ENCODE measurements at places on chromosomes 6 and 20. TPM values are rescaled to one million over a fixed set of nuclear protein-coding genes. Genes with fewer than 3 reads are reported as not detected.

Gene SLC35B2
- total RNA-seq: 39.3 TPM

- no peak overlapping the region for H3K27ac ChIP-seq
- no peaks in the 10 kb centered on the region for H3K27me3 ChIP-seq
- H3K4me3 ChIP-seq: no peak overlapping the region
- no peaks in the 10 kb centered on the region for H3K36me3 ChIP-seq
- no peaks in the 10 kb centered on the region for H3K4me1 ChIP-seq
Measured at GRCh38 chr6:25629198-25629576, 22.8 kb upstream of the SCGN start.

GRCh38 chr6:143828572-143828971, 14.6 kb upstream of the LTV1 start:
- H3K27ac ChIP-seq: no peak overlapping the region
- H3K27me3 ChIP-seq: no peaks in the 10 kb centered on the region
- no peaks in the 10 kb centered on the region for H3K4me1 ChIP-seq
- H3K4me3 ChIP-seq: no peak overlapping the region

DNA sequence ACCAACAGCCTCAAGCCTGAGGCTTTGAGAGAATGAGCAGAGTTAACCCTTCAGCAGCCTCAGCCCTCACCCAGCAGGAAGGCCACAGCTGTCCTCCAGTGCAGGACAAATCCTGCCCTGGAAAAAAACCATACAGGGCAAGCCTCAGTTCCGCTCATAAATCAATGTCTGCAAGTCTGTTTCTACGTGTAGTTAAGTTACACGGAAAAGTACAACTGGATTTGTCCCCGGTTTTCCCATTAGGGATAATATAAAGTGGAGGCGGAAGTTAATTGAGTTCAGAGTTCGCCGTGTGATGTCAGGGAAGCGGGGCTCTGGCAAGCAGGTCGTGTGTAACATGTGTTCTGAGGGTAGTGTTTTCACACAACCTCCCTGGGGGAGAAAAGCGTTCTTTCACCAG, 44.2 kb upstream of the EYA2 start:
- no peaks in the 10 kb centered on the region for H3K4me1 ChIP-seq
- H3K36me3 ChIP-seq: no peaks in the 10 kb centered on the region
- DNase-seq: no peak
- no peak overlapping the region for H3K4me3 ChIP-seq
- H3K27ac ChIP-seq: no peak overlapping the region

DNA sequence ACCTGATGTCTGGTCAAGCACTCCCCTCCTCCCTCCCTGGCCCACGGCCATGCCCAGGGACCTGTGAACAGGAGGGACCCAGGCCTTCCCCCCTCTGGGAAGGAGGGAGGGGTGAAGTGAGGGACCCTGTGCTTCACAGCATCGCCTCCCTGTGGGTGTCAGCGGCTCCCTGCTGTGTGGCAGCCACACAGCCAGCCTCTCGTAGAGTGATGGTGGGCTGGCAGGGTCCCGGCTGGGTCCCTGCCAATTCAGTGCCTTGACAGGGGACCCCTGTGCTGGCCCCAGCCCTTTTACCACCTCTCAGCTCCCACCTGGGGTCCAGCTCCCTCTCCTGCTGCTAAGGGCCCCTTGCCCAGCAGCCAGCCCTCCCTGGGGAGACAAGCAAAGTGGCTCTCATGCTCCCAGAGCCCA, 31.3 kb upstream of the GRM4 start:
- H3K4me3 ChIP-seq: no peak overlapping the region
- DNase-seq: no peak
- H3K27me3 ChIP-seq: no peaks in the 10 kb centered on the region
- no peaks in the 10 kb centered on the region for H3K4me1 ChIP-seq

Gene ZNF334
- total RNA-seq: 23.7 TPM

Gene NMBR
- total RNA-seq: 5.6 TPM

DNA sequence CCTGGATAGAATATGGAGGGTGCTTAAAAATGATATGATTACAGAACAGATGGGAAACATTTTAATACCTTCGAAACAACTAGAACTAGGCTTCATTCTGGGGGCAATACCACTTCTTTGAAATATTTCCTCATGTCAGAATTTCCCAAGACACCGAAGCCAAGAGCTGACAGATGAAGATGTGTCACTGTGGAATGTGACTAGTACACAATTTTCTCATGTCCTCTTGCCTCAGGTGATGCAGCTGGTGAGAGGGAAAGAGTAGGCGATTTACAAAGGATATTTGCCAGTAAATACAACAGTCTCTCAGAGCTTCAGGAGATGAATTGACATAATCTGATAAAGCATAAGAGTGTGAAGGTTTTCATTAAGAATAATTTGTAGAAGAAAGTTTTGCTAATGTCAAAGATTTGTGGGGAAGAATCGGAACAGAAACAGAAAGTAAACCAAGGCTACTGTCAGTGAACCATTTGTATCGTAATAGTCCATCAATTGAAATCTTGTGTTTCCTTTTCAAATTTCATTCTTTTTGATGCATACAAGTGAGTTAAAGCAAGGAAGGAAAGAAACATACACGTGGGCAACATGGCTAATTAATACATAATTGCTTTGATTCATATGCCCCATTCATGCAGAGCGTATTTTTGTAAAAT, 164.7 kb upstream of the CCN2 start:
- no peak overlapping the region for H3K4me3 ChIP-seq
- no peak for DNase-seq
- H3K36me3 ChIP-seq: no peaks in the 10 kb centered on the region
- H3K27ac ChIP-seq: no peak overlapping the region
- no peaks in the 10 kb centered on the region for H3K4me1 ChIP-seq

GRCh38 chr20:36199345-36200257, 36.7 kb upstream of the AAR2 start:
- no peak overlapping the region for H3K4me3 ChIP-seq
- H3K4me1 ChIP-seq: peaks cover 7% of the 10 kb centered on the region
- H3K36me3 ChIP-seq: peaks cover 72% of the 10 kb centered on the region
